ENCODE measurements at places on chromosomes 5 and 9. TPM values are rescaled to one million over a fixed set of nuclear protein-coding genes. Genes with fewer than 3 reads are reported as not detected.
A peak's percentile ranks its signal among the peaks of the same experiment; 100 is the strongest.

Gene RBM22
- total RNA-seq: 73.6 TPM

- no peak for DNase-seq
Measured at GRCh38 chr9:102514541-102514940, 480.6 kb upstream of the CYLC2 start.

DNA sequence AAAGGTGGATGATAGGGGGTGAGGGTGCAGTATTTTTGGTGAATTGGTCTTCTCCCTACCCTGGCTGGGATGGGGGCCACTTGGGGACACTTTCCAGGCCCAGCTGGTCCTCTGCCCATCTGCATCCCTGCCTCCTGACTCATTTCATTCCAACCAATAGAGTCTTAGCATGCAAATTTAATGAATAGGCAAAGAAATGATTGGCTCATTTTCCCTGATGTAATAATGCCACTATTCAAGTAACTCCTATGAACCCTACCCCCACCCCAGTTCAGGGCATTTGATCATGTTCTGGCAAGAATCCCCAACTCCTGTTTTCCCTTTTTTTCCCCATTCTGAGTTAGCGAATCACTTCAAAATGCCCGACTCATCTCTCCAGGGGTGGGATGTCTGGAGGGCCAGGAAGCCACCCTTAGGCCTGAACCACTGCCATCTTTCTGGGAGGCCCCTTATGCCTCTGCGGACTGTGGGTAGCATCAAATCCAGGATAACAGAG lies 56.7 kb downstream of the PCDH1 start:
- DNase-seq: no peak

DNA sequence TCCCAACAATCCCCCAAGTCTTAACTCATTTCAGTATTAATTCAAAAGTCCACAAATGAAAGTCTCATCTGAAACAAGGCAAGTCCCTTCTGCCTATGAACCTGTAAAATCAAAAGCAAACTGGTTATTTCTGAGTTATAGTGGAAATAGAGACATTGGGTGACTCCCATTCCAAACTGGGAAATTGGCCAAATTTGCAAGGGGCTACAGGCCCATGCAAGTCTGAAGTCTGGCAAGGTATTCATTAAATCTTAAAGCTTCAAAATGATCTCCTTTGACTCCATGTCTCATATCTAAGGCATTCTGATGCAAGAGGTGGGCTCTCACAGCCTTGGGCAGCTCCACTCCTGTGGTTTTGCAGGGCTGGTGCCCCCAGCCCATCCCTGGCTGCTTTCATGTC lies 167.9 kb downstream of the HTR1A start:
- DNase-seq: no peak

DNA sequence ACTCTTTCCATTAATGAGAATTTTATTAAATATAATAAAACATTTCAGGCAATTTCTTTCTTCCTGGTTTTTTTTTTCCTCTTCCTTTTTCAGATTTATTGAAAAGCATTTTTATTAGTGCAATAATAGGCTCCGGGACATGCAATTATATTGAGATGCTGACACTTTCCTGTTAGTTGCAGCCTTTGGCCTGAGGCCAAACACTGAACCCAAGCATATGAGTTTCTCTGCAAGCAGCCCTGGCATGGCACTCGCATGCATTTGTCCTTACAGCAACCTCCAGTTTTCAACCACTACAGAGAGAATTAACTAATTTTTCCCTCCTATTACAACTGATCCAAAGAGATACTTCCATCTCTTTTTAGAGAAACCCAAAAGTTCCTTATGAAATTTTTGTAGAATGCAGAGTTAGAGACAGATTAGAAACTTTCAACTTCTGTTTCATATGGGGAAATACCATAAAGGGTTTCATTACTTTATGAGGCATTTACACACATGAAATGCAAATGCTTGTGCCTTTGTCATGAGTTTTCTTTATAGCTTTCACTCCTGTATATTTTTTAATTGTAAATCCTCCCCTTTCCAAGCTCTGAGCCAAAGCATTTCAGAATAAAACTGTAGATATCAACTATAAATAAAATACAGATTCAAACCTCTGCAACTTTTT lies 183.0 kb downstream of the CETN3 start:
- DNase-seq: no peak

DNA sequence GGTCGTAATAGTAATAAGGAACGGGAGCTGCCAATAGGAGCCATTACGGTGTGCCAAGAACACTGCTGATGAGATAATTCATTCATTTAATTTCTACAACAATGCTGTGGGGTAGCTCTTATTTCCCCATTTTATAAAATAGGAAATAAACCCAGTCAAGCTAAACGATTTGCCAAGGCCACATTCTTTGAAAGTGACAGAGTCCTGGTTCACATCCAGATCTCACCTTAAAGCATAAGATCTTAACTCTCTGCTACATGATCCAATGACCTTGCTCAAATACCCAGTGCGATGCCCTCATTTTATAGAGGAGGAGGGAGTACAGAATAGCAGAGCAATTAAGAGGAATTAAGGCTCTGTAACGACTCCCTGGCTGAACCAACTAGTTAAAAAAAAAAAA lies 5.0 kb downstream of the PDE6A start:
- no peak for DNase-seq

- no peak for DNase-seq
Measured at GRCh38 chr9:76027416-76027815, 136.9 kb downstream of the PCSK5 start.

DNA sequence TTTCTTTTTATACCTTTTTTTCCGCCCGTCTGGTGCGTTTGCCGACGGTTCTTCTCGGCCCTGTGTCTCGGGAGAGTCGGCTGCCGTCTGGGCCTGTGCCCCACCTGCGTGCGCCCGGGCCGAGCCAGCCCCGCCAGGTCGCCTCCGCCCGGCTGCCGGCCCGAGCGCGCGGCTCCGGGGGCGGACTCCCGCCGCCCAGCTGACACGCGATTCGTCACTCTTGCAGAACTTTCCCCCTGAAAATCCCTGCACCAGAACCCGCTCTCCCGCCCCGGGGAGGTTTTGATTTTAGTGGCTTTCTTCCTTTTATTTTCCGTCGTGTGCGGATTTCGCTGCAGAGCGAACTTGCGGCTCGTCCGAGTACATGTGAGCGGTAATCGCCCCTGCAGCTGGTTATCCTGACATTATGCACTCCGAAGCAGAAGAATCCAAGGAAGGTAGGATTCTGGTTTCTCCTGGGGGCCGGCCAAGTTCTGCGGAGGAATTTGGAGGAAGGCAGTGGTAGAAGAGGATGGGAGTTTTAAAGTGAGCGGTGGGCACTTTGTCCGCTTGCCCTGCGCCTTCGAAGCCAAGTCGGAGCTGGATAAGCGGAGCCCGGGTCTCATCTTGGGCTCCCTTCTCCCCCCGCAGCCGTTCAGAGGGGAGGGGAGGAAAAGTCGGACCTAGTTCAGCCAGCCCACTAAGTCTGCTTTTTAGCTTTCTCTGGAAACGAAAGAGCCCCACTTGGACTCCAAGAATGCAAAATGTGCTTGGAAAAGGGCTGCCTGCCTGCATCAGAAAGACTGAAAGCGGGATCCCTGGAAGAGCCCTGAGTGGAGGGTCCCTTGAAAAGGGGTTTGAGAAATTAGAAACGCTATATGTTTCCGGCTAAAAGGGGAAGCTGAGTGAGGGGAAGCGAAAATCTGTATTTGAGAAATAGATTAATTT lies at the start of gene TNFAIP8:
Gene TNFAIP8 (plus strand): TSS at position 335 of the 927 bp plus-strand sequence. CDS start 72 bp downstream, at position 407.
- DNase-seq: peak; percentile 39
